ENCODE measurements at places on chromosomes 2 and 18.

GRCh38 chr18:59686260-59686659 lies 11.0 kb downstream of the CCBE1 start:
- DNase-seq = no peak

DNA sequence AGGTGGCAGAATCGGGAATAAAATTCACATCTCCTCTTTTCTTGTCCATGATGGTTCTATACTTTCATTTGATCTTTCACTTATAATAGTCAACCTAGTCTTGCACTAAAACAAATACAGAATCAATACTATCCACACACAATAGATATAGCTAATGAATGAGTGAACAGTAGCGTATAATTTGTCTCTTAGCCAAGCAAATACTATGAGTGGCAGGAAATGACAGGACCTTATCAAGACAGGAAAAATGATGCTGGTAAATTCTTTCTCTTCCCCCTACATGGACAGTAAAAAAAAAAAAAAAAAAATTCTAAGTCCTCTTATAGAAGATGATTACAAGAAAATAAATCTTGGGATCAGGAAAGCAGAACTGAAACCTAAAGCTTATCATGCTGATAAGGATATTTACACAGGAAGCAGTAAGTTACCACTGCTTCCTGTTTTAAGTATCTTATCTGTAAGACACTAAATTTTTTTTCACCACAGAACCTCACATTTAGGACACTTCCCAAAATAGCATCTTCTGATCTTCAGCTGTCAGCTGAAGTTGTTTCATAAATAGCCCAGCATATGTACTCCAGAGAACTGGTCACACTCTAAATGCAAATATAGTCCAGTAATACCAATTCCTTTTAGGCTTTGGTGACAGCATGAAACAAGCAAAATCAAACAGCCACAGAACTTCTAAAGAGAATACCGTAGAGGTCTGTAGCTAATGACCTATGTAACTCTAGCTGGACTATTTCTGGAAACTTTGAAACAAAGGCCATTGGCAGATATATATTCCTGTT lies 27.0 kb downstream of the IRS1 start:
- peak; percentile 62 for DNase-seq

- DNase-seq = peak; percentile 2
Measured at GRCh38 chr2:2271469-2271941, 59.6 kb downstream of the MYT1L start.

DNA sequence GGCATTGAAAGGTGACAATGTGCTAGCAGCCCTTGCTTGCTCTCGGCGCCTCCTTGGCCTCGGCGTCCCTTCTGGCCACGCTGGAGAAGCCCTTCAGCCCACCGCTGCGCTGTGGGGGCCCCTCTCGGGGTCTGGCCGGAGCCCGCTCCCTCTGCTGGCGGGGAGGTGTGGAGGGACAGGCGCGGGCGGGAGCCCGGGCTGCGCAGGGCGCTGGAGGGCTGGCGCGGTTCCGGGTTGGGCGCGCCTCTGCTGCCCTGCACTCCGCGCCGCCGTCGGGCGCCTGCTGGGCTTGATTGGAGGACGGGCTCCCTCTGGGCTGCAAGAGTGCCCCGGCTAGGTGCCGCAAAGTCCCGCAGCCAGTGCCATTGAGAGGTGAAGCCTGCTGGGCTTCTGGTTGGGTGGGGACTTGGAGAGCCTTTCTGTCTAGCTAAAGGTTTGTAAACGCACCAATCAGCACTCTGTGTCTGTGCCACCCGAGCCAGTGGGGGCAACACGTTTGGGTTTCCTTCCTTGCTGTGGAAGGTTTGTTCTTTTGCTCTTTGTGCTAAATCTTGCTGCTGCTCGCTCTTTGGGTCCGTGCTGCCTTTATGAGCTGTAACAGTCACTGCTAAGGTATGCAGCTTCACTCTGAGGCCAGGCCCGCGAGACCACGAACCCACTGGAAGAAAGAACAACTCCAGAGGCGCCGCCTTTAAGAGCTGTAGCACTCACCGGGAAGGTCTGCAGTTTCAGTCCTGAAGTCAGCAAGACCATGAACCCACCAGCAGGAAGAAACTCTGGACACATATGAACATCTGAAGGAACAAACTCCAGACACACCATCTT lies 14.8 kb upstream of the IMP4 start:
- no peak for DNase-seq

- no peak for DNase-seq
Measured at GRCh38 chr2:136703214-136703613, 62.1 kb upstream of the THSD7B start.

DNA sequence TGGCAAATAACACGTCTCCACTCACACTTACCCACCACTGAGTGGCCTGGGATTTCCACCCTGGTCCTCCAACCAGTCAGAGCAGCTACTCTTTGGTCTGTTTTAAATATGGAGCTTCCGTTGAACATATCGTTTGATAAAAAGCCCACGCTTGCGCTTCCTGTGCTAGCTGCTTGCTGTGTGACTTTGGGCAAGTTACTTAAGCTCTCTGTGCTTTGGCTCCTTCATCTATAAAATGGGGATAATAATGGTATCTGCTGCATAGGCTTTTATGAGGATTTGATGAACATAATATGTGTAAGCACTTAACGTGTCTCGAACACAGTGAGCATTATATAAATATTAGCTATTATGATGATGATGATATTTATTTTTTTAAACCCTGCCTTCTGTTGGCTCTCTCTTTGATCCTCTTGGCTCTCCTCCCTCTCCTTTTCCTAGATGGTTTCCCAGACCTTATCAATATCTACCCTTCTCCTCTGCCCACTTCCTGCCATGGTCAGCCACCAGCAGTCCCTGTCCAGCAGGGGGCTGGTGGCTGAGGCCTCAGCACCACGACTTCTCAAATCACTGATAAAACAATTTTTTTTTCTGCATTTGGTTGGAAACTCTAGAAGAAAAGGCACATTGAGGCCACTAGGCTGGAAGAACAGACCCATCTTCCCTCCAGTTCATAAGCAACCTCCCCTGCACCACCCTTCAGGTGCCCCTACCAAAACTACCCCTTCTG lies 191.9 kb downstream of the LOXHD1 start:
- no peak for DNase-seq

DNA sequence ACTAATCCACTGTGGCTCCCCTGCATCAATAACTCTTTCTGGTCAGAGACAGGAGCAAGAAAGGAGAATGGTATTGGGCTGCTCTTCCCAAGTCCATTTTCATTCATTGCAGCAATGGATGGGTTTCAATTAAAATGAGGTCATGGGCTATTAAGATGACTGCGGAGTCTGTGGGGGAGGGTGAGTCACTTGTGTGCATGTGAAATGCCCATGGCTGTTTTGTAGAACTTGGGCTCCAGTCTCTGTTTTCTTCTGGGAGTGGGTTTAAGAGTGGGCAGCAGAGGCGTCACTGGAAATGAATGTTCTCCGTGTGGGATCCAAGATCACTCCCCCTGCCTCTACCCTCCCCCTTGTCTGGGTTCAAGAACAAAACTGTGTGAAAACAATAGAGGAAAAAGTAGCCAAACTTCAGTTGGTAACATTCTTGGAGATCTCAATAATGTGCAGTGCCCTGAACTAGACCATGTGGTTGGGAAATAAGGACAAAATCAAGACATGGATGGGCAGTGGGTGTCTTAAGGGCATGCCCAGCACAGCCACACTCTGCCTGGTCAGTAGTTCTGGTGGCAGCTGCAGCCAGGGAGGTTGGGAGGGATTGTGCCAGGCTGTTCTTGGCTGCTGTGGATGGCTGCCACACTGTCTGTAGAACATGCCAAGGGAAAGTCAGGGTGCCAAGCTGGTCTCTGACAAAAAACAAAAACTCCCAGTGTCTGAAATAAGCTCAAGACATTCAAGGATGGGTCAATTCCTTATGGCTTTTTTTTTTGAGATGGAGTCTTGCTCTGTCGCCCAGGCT lies 68.2 kb upstream of the CXCR4 start:
- DNase-seq = no peak

DNA sequence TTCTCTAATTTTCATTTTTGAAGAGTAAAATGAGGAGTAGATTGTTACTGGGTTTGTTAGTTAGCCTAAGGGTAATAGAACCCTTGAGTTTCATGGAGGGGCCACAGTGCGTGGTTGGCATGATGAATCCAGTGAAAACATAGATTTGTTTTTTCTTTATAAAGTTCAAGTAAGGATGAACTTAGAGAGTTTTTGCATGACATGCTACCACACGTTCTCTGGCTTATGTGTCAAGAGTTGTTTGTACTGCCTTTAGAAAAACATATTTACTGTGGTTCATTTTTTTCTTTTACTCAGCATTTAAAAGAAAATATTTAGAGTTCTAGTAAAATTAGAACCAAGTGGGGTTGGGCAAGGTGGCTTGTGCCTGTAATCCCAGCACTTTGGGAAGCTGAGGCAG lies 21.8 kb downstream of the RBM44 start:
- no peak for DNase-seq

DNA sequence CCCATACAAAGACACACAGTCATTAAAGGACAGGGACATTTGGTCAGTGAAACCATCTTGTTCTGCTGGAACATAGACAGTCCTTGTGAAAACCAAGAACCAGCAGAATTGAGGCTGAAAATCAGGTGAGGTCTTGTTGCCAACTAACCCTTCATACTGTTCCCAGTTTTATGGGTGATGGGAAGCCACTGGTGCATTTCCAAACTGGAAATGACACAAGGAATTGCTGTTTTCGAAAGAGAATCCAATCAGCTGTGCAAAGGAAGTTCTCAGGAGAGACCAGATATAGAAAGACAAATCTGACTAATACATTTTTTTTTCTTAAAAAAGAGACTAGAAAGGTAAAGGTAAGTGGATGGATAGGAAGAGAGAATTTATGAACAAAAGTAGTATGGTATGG lies 948.2 kb downstream of the TSN start:
- DNase-seq = no peak

GRCh38 chr2:7530001-7530400 lies 612.8 kb downstream of the RNF144A start:
- DNase-seq = no peak

GRCh38 chr18:23710068-23710527 lies 20.8 kb downstream of the LAMA3 start:
- no peak for DNase-seq

DNA sequence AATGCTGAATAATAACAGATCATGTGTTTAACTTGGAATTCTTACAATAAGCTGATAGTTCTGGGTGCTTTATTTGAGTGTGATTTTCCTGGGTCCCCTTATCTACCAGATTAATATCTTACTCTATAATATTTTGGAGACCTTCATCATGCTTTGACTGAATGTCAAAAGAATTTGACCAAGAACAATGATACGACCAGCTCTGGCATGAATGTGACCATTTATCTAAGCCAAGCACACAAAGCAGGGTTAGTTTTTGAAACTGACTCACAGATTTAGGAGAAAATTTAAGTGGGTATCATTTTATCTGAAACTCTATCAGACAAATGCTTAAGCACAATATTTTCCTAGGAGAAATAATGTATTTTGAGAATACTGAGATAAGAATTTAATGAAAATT lies 677.0 kb downstream of the NYAP2 start:
- DNase-seq = no peak

DNA sequence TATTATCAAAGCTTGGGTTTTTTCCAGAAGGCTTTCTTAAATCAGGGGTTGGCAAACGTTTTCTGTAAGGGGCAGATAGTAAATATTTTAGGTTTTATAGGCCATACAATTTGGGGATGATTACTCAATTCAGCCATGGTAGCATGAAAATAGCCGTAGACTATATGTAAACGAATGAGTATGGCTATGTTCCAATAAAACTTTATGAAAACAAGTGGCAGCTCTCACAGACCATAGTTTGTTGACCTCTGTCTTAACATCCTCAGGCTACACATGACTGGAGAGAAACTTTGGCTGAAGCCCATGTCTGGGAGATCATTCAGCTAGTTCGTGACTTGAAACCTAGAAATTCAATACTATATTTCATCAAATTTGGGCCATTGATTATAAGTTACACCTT lies 30.2 kb downstream of the UGP2 start:
- DNase-seq = no peak

DNA sequence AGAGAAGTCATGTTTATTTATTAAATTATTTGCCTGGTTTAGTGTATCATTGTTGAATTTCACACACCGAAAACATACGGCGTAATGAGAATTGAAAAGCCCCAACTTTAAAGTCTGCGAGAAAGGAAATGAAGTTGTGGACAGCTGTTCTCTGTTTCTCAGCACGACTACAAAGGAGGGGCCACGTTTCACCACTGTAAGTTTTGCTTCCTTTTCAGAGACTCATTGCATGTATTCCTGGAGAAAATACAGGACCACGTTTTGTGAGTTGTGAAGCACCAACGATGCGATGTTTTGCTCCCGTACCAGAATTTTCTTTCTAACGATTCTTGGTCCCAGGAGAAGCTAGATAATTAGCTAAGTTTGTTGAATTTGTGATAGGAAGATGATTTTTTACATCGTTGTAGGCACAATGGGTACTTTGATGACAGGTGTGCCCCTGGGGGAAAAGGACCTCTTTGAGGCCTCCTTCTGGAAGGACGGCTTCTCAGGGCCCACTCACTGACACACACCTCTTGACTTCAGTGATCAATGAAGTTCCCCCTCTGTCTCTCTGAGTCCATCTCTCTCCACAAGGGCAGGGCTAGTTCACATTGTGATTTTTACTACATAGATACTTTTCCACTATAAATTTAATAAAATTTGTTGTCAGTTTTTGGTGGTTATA lies 23.7 kb upstream of the ACKR3 start:
- DNase-seq = no peak

- DNase-seq = no peak
Measured at GRCh38 chr2:82731824-82732223, 1727.3 kb downstream of the SUCLG1 start.

DNA sequence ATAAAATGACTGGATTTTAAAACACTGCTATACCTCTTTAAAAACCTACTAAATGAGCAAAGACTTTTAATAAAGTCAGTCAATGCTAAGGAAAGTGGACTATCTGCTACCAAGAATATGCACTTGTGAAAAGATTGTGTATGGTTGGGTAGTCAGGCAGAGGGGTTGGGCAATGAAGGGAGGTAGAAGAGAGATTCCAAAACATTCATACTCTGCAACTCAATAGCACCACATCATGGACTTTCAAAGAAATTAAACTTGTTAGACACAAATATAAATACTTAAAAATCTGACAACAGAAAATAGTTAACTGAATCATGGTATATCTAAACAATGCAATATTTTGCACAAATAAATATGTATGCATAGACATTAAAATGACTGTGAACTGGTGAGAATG lies 139.9 kb upstream of the MAPRE2 start:
- no peak for DNase-seq

- no peak for DNase-seq
Measured at GRCh38 chr2:11750422-11750821, 4.0 kb downstream of the LPIN1 start.

DNA sequence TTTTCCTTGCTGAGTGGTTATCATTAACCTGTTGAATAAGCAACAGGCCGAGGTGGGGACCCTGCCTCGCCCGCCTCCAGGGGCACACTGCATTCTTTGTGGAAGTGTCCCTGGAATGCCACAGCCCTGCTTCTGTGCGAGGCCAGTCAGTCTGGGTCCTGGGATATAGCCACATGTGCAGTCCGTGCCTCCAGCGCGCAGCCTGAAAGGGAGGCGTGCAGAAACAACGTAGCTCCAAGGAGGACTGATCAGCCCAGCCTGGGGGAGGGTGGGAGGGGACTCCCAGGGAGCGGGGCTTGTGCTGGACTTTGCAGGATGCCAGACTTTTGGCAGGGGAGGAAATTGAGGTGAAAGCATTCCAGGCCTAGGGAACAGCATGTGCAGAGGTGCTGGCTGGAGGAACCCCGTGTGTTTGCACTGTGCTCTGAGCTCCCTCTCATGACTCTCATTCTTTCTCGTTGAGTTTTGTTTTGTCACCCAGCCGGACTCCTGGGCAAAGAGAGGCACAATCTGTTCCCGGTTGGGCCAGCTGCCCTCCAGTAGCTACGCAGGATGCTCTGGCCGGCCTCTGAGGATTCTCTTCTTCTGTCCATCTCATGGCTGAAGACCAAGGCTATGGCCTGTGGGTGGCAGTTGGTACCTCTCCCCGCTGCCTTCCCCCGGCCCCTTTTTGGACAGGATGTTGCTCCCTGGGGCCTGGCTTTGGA lies 39.7 kb downstream of the HPCAL1 start:
- DNase-seq = no peak
